ENCODE measurements at places on chromosomes 7 and 10.

- DNase-seq: no peak
Observed at GRCh38 chr7:121202125-121202524, 126.7 kb upstream of the WNT16 start.

DNA sequence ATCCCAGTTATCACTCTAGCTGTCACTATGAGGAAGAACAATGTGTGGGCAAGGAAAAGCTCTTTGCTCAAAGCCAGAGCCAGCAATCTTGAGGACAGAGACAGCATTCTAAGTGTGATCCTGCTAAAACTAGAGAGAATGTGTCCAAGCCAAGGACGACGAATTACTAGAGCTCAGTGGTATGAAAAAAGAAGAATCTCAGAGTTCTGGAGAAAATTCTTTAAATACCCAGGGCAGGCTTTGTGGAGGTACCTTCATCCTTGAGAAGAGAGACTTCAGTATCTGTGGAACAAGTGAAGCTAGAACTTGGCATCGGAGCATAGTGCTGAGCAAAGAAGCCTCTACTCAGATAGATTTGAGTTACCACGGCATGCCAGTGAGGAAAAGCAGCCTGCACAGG, 209.8 kb downstream of the TRIL start:
- no peak for DNase-seq

- DNase-seq: no peak
Observed at GRCh38 chr10:112872728-112873127, 77.3 kb upstream of the TCF7L2 start.

DNA sequence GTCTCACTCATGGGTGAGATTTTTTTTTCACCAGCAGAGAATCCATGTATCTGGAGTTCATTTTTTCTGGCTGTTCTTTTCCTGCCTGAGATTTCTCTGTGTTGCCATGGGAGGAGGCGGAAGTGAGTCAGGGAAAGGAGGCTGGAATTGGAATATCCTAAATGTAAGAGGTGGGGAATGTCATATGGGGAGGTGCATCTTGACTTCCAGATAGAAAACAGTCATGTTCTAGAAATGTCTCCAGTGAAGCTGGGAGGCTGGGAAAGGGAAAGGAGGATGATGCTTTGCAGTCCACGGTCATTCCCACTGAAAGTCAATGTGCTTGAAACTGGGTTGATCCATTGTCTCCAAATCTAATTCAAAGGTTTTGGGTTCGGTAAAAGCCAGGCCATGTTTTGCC, 39.7 kb upstream of the HPS1 start:
- no peak for DNase-seq

DNA sequence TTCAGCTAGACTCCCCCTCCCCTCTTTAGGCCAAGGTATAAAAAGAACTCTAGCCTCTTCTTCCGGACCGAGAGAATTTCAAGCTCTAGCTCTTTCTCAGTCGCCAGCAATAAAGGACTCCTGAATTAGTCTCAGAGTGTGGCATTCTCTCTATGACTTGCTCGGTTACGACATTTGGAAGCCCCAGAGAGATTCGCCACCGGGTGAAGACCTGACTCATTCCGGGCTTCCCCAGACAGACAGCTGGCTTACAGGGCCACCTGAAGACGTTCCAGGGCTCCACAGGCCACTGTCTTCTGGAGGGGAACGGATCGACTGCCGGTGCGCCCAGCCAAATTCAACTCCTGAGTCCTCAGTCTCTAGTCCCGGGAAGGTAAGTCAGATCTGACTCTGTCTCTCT, at the start of gene AKR1B15:
Gene AKR1B15, plus strand, starts transcription at position 234 of the 400 bp plus-strand sequence. CDS start 15,510 bp downstream, outside the sequence.
- DNase-seq: no peak

DNA sequence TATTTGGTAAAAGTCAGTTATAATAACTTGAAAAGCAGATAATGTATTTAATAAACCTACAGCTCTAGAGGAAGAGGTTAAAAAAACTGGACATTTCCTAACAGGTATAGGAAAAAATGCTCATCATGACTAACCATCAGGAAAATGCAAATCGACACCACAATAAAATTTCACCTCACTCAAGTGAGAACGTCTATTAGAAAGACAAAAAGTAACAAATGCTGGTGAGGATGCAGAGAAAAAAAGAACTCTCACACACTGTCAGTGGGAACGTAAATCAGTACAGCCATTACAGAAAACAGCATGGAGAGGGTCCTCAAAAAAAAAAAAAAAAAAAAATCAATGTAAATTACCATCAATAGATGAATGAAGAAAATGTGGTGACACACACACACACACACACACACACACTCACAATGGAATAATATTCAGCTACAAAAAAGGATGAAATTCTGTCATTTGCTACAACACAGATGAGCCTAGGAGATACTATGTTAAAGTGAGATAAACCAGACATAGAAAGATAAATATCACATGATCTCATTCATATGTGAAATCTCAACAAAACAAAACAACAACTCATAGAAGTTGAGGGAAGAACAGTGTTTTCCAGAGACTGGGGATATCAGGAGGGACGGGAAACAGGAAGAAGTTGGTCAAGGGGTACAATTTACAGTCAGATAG, 20.1 kb downstream of the EPC1 start:
- DNase-seq: no peak

- no peak for DNase-seq
Observed at GRCh38 chr7:79681454-79681853, 228.0 kb upstream of the MAGI2 start.

- DNase-seq: no peak
Observed at GRCh38 chr7:137583172-137583571, 239.6 kb upstream of the PTN start.

- DNase-seq: no peak
Observed at GRCh38 chr7:7321681-7322080, 139.3 kb downstream of the C1GALT1 start.

DNA sequence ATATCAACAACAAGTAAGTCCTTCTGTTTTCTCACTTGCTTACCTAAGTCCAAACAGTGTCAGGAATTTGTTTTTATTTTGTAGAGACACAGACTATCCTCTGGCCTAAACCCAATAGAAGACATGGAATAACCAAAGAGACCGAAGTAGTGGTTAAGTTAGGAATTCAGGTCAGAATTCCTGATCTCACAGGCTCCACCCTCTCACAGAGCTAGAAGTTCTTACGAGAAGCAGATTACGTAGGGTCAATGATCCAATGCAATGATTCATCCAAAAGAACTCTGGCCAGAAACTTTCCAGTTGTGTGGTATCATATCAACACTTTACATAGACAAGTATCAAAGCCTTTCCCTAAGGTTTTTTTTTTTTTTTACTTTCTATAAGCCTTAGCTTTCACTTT, 73.8 kb downstream of the IQUB start:
- no peak for DNase-seq

- peak; percentile 90 for DNase-seq
Observed at GRCh38 chr10:42952349-42952748, 124.5 kb upstream of the RET start.

GRCh38 chr7:150988230-150989226, 2.3 kb upstream of the NOS3 start:
- peak; percentile 97 for DNase-seq

GRCh38 chr10:114565066-114565465, 93.0 kb downstream of the ABLIM1 start:
- no peak for DNase-seq

DNA sequence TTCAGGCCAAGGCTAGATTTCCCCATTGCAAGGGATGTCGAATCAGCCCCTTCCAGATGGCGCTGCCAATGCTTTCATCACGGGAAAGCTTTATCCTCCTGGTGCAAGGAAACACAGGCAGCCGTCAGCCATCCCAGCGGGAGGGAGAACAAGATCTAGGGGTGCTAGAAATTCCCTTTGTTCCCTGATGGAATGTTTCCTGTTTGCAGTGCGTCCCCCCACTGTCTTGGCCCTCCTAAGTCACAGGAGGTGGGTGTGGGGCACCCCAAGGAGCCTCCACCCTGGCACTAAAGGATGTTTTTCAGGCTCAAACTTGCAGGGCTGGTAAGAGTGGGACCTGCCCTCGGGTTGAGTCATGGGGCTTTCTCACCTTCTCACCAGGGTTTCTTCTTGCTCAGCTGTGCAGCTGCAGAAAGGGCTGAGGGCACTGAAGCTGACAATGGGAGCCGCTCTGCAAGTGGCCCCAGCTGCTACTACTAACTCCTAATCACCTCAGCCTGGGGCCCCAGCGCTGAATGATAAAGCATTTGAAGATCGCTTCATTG, 103.6 kb downstream of the PRPF18 start:
- DNase-seq: peak; percentile 71

DNA sequence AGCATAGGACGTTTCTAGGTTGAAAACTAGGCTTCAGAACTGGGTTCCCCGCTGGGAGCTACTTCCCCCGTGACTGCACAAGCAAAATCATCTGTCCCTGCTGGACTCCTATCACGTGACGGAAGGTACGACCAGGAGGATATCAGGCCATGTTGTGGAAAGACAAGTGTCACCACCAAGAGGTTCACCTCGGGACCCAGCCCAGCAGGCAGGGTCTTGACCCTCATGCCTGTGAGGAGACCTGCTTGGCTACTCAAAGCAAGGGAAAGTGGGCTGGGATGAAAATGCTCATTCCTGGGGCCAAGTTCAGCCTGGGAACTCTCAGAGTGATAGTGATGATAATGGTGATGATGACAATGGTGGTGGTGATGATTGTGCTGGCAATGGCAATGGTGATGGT, 32.3 kb upstream of the DPYSL4 start:
- DNase-seq: no peak

Data from H7 (cell line).